Activated naive CD8-positive, alpha-beta T cell treated with anti-CD3 and anti-CD28 coated beads, Interleukin-2, amount 50 U/mL, for 16 hours (primary cell): ENCODE measurements at places on chromosomes 13 and 19.

GRCh38 chr19:58067240-58067912 is 8.3 kb downstream of the ZNF135 start:
- no peak for DNase-seq

DNA sequence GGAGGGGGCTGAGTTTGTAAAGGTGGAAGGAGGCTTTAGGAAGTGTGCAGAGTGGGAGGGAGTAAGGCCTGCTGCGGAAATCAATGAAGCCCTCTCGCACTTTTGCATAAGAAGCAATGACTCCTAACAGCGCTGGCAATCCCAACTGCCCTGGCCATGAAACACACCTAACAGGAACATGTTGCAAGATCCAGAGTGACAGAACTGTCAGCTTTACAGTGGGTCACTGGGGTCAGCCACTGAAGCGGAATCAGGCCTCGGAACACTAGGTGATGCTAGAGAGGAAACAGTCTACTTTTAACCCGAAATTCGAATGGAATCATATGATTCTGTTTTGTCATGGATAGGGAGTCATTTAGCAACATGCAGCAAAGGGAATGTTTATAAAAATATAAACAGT is 54.4 kb downstream of the FGF14 start:
- no peak for DNase-seq

DNA sequence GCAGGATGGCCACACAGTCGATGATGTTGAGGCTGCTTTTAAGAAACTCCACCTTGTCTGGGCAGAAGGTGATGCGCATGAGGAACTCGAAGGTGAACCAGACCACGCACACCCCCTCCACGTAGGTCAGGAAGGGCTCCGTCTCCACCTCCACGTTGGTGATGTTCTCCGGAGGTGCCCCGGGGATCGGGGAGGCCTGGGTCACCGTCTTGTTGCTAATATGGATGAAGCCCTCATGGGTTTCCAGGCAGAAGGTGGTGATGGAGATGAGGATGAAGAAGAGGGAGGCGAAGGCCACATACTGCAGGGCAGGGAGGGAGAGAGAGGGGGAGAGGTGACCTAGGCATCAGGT is 5.4 kb downstream of the KCNC3 start:
- no peak for DNase-seq

- DNase-seq = no peak
Measured at GRCh38 chr19:50551715-50552187, 16.5 kb downstream of the LRRC4B start.

DNA sequence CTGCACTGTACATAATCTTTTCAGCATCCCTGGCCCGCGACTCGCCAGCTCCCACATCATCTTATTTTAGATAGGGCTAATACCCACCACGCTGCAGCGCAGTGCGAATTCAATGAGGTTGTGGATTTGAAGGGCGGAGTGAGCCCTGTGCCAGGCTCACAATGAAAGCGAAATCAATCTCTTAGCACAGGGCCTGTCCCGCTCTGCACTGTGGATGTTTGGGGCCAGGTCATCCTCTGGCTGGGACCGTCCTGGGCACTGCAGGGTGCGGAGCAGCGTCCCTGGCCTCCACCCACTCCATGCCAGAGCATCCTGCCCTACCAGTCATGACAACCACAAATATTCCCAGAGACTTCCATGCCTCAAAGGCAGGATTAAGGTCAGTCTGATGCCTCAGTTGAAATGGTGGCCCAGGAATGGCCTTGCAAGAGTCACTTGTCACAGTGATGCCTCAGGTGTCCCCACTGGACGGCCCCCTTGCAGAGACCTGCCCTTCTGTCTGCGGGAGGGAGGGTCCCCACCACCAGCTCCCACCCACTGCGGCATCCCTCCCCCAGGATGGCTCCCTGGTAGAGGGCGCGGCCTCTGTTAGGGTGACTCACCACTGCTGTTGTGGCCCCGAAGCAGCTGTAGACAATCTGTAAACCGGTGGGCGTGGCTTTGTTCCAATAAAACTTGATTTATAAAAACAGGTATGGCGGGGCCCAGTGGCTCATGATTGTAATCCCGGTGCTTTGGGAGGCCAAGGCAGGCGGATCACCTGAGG is 5.6 kb downstream of the UHRF1 start:
- peak; percentile 42 for DNase-seq

DNA sequence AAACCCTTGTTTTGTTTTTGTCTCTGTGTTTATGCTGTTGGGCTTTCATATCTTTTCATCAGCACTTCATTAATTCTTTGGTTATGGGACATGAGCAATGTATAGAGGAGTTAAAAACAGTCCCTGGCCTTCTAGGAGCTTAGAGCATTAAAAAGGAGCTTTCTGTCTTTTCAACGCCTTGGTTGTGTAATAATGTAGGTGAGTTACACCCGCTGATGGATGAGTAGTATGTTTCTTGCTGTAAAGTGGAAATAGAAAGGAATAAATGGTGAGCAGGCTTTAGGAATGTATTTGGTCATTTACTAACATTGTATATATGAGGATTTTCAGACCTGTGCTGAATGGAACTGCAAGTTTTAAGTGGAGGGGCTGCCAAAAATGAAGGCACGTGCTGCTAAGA is 121.5 kb upstream of the RNF113B start:
- no peak for DNase-seq

DNA sequence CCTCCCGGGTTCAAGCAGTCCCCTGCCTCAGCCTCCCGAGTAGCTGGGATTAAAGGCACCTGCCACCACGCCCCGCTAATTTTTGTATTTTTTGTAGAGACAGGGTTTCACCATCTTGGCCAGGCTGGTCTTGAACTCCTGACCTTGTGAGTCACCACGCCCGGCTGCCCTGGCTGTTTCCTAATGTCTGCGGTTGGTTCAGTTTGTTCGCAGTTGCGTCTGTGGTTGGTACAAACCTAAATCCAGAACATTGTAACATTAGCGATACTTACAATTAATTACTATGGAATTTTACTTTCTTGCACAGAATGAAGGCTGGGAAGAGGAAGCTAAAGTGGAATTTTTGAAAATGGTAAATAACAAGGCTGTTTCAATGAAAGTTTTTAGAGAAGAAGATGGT is 38.1 kb downstream of the RNF17 start:
- DNase-seq = no peak

GRCh38 chr19:12495002-12495802 is 10.6 kb upstream of the ZNF709 start:
- DNase-seq = peak; percentile 90

- no peak for DNase-seq
Measured at GRCh38 chr19:3521104-3521445, 15.0 kb downstream of the FZR1 start.

DNA sequence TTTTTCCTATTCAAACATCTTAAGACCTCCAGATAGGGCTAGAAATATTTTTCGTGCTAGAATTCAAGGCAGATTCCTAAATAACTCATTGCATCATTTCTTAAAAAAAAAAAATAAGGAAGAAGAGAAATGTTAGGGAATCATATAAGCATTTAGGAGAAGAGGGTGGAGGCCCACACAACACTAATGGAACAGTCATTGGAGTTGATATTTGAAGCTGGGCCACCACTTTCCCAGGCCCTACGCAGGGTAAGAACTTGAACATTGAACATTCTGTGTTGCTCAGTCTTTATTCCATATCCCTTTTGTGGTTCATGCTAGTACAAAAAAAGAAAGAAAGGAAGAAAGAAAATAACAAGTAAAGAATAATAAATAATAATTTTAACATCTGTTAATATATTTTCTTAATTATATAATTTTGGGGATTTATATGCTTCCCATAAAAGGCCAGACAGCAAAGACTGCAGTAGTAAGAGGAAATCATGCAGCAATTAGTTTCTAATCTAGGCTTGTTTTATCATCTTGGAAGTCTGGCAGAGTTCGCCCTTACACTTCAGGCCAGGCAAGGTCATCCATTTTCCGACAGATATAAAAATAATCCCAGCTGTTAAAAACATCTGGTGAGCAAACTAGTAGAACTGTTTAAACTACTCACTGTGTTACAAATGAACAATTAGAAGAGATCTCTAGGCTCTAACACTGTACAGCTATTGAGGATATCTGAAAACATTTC is 127.7 kb downstream of the FRY start:
- DNase-seq = no peak

- DNase-seq = no peak
Measured at GRCh38 chr13:44394658-44395057, 21.0 kb downstream of the SERP2 start.

GRCh38 chr13:25727810-25728209 is 324.0 kb downstream of the SHISA2 start:
- DNase-seq = no peak

DNA sequence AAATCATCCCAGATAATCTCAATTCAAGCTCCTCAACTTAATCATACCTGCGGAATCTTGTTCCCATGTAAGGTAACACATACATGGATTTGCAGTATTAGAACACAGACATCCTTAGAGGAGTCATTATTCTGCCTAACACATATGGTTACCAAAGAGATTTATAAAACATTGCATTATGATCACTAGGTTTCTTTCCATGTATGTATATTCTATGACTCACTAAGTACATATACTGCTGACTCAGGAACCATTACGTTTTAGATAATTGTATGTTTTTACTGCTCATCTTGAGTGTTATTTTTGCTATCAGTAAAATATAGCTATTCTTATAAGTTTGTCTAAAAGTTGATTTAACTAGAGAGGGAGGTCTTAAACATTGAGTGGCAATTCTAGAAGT is 182.9 kb downstream of the SLITRK6 start:
- no peak for DNase-seq

DNA sequence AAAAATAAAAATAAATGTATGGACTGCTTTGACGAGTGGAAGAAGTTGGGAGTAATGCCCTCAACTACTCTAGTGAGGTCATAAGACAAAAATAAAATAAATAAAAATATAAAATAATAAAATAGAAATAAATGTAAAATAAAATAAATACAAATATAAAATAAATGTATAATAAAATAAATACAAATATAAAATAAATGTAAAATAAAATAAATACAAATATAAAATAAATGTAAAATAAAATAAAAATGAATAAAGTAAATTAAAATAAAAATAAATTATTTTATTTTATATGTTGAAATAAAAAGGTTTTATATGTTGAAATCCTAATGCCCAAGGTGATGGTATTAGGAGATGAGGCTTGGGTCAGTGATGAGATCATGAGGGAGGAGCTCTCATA is 20.1 kb upstream of the IGSF23 start:
- no peak for DNase-seq

- DNase-seq = no peak
Measured at GRCh38 chr13:25541434-25542123, 169.8 kb downstream of the ATP8A2 start.

- peak; percentile 82 for DNase-seq
Measured at GRCh38 chr13:36346222-36347083, at the start of gene SPART. SPART (minus strand) TSS chr13:36346394; CDS start chr13:36335830, 10,564 bp downstream.

DNA sequence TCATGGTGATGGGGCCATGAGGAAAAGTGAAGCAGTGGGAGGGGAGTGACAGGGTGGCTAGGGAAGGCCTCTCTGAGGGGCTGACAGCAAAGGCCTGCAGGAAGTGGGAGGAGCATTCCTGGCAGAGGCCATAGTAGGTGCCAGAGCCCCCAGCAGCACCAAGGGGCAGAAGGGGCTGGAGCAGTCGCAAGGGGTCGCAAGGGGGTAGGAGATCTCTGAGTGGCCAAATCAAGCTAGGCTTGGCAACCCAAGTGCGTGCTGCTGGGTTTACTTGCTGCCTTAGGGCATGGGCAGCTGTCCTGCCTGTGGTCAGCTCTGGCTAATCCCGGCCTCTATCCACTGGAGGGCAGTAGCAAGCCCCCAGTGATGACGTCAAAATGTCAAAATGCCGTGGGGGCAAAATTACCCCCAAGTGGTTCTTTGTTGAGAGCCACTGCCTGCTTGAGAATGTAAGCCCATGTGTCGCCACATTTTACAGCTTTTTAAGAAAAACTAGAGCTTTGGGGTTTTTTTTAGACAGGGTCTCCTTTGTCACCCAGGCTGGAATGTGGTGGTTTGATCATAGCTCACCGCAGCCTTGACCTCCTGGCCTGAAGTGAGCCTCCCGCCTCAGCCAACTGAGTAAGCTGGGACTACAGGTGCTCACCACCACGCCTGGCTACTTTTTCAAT is 11.8 kb downstream of the CCDC97 start:
- no peak for DNase-seq

DNA sequence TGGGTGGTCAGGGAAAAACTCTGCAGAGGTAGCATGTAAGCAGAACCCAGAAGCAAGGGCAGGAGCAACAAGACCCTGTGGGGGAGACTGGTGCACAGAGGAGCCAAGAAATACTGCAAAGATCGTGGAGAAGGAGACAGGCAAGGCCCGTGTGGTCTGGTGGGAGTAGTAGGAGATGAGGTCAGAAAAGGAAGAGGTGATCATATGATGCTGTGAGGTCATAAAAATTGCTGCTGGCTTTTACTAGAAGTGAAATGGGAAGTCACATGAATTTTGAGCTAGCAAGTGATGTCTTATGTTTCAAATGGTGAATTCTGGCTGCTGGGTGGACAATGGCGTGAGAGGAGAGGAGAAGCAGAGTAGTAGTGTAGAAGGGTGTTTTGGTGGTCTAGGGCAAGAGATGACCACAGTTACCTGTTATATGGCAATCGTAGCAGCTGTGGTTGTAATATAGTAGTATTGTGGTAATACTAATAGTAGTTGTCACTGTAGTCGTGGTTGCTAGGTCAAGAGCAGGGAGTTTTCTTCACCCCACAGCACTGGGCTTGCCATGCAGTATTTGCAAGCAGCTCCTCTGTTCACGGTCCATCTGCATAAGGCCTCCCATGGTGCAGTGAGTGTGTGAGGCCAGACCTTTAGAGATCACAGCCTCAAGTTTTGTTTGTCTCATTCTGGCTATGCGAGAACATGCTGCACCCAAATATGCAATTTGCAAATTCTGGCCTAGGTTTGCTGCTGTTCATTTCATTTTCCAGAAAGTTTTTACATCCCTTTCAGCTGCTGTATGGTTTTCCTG is 205.0 kb downstream of the TSHZ3 start:
- no peak for DNase-seq

DNA sequence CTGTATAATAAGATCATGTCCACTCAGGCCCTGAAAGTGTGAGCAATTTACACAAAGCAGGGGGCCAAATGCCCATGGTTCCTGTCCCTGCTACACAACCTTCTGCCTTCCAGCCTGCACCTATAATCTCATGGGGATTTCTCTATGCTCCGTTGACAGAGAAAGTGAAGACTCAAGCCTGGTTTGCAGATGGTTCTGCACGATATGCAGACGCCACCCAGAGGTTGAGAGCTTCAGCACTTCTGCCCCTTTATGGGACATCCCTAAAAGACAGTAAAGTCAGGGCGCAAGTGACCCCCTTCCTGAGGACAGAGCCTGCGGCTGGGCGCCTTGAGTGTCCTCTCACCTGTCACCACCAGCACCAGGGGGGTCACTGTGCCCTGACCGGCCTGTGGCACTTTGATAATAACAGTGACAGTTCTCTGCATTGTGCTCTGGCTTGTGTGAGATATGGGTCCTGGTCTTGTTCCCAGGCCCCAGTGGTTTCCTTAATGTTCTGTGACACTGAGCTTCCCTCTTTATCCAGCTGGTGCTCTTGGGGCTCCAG is 15.1 kb downstream of the LILRA5 start:
- no peak for DNase-seq
